ENCODE measurements at places on chromosomes 5 and 9.

GRCh38 chr5:88673253-88674105 lies 209.5 kb downstream of the MEF2C start:
- DNase-seq = no peak

- no peak for DNase-seq
These were observed 26.0 kb downstream of the SERINC5 start for GRCh38 chr5:80229902-80230255.

DNA sequence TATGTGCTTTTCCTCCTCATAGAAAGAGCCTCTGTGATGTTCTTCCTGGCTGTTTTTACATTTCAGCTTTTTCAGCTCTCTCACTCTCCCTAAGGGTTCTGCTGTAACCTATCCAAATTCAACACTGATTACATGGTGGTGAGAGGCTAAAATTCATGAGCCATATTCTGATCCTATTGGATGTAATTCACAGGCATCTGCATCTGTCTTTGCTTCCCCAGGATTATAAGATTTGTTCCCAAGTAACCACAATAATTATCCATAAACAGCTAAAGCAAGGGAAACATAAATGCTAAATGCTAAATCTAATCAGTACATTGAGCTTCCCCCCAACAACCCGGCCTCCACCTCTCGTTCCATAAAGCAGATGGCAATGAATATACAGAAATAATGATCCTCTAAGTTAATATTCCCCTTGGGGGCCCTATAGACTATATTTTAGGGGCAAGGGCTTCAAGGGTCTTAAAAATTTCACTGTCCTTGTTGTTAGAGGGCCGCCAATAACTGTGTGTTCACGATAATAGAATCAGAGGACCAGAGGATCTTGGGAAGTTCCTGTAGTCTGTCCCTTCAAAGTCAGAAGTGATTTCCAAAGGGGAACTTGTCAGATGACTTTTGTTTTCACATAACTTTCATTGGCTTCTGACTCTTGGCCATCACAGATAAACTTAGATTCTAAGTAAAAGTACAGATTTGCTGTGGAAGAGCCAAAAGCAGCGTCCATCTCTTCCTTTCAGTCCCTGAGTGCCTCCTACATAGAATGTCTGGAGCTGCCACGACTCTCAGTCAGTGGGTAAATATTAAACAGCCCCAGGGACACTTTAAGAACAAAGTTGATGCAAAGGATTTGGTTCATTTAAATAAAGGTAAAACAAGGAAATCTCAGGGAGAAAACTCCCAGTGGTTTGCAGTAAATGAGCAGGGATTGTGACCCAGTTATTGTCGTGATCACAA lies 125.6 kb downstream of the ALDH1A1 start:
- no peak for DNase-seq

DNA sequence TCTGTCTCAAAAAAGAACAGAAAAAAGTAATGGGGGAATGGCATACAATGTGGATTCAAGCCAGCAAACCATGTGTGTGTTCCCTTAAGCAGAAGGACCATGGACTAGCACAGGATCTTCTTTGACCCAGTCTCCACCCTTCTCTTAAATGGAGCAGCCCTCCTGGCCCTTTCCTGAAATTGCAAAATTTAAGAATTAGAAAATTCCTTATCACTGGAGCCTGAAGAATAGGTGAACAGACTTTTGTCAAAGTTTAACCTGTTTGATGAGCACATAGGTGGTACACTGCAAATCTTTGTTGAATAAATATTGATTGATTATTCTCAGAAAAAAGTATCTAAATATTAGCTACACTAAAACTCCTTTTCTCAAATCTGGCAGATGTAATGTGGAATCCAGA lies 12.6 kb downstream of the DMGDH start:
- DNase-seq = no peak

DNA sequence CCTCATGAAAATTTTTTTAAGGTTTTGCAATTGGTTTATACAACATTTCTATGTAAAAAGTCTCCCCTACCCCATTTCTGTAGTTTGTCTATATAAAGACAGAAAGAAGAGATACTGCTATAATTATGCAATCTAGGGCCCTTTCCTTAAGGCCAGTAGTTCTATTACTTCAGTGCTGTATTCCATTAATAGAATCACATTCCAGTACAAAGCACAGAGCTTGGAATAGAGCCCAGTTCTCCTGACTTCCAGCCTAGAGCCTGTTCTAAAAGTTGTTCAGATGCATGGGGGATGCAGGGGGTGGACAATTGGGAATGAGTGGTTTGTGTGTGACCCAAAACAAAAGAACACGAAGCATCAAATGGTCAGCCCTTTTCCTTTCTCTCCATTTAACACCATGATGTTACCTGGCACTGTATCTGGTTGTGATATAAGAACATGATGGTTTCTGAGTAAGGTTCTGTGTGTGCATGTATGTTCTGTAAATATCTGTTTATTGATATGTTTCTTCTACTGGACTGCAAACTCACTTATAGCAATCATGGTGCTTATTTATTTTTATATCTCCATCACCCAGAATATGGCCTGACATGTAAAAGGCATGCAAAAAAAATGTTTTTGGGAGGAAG lies 8.2 kb upstream of the GRAMD2B start:
- DNase-seq = no peak

- DNase-seq = no peak
These were observed 122.9 kb downstream of the BASP1 start for GRCh38 chr5:17340379-17340778.

GRCh38 chr5:173020154-173020581 lies 36.0 kb upstream of the CREBRF start:
- DNase-seq = no peak

GRCh38 chr5:52455920-52456319 lies 331.8 kb upstream of the ITGA1 start:
- no peak for DNase-seq

DNA sequence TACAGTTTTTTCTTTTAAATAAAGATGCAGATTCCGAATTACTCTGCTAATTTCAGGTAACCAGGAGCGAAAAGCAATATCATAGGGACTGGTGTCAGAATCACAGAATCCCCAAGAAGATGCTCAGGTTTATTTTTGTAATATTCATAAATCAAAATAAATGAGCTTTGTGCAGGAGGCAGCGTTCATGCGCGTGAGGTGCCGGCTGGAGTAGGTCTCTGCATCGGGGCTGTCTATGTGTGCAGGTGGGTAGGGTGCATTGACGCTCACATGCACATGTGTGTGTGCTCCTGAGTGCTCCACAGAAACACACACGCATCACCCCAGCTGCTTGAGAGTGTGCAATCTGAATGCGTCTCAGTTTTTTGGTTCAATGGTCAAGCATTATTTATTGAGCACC lies 226.4 kb downstream of the PBX3 start:
- no peak for DNase-seq

- DNase-seq = no peak
These were observed 27.1 kb upstream of the VCAN start for GRCh38 chr5:83444445-83444844.

DNA sequence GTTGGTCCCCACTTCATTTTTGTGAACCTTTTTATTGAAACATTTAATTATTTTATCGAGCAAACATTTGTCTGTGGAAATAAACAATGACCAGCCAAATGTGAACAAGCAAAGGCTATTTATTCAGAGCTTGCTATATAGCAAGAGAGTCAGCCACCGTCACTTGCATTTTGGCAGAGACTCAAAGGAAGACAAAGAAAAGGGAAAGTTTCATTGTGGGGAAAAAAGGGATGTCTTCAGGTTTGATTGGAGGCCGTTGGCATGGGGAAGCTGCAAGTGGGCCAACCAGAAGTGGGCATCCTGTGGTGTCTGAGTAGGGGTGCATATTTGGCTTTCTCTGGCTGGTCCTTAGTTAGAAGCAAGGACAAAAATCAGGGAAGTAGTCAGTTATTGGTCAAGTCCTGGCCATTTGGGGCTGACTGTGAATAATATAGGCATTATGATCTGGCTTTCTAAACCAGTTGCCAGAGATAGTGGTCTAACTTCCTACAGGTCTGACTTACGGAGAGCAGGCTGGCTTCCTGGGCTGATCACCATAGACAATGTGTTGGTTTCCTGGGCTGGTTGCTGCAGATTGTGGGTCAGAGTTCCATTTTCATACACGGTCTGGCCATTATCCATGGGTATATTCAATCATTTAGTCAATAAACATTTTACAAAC lies 16.6 kb downstream of the ENC1 start:
- DNase-seq = no peak

DNA sequence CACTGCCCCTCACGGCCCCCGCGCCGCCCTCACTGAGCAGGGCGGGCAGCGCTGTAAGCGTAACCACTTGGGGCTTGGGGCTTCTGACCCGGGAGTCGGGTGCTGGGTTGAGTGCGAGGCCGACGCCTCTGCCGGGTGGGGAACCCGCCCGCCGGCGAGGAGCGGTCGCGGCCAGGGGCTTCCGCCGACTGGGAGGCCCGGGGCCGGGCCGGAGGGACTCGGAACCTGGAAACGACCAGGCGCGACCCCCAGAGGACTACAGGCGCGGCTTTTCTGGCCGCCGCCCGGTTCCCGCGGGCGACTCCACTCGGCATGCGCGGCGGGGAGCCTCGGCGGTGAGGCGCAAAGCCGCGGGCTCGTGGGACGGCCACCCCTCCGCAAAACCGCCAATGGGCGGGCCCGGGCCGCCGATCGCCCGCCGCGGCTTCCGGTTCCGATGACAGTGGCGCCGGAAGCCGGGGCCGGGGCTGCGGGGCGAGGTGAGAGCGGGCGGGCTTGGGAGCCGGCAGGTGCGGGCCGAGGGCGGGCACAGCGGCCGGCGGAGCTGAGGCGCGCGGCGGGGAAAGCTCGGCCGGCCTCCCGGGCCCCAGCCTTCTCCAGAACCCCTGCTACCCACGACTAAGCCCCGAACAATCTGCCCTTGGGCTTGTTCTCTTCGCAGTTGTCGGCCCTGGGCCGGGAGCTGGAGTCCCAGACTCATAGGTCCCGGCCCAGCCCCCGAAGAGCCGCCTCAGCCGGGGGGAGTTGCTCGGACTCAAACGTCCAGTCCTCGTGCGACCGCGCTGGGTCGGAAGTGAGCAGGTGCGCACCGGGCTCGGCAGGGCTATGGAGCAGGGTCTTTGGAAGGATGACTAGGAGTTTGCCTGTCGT lies at the start of gene RMND5B:
TSS of gene RMND5B (plus strand) at position 439 of the 870 bp plus-strand sequence. CDS start 7,106 bp downstream, outside the sequence.
- DNase-seq = peak; percentile 49

DNA sequence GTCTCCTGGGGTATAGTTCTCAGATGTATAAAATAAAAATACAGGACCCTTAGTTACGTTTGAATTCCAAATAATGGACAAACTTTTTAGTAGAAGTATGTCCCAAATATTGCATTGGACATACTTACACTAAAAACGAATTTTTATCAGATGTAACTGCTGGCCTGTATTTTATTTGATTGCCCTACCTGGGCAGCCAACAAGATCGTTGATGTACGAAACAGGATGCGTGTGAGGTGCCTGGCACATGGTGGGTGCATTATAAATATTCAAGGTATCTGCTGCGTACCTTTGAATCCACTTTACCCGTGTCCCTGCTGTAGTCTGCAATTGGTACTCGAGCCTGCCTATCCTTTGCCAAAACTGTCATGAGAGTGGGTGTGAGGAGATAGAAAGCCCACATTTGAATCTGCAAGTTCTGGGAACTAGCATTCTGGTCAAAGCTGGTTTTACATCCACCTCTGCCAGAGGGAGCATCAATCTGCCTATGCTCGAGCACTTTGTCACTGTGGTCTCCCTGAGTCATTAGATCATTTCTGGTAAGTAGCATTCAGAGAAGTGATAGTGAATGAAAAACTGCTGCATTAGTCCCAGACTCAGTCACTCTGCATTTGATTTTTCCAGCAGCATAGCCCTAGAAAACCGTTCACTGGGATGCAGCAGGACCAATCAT lies 133.7 kb upstream of the IQGAP2 start:
- DNase-seq = no peak

- DNase-seq = no peak
These were observed 633.6 kb upstream of the FTMT start for GRCh38 chr5:121218086-121218485.

DNA sequence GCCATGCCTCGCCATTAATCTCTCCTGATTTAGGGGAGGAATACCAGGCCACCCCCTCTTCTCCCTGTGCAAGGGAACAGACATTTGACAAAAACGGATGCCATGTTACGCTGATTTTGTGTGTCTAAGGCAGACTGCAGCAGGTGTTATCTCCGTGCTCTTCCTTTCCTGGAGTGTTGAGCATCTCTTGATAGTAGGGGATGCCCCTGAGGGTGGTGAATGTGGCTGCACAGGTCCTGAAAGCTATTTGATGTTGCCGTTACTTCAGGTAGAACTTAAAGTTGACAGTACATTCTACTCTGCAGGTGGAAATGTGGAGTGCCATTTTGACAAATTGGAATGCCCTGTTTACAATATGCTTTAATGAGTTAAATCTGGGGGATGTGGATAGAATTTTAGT lies 21.5 kb downstream of the TENT4A start:
- no peak for DNase-seq

- no peak for DNase-seq
These were observed 101.8 kb downstream of the DOCK8 start for GRCh38 chr9:316382-316965.

GRCh38 chr9:99350461-99350860 lies 128.4 kb downstream of the SEC61B start:
- DNase-seq = no peak

DNA sequence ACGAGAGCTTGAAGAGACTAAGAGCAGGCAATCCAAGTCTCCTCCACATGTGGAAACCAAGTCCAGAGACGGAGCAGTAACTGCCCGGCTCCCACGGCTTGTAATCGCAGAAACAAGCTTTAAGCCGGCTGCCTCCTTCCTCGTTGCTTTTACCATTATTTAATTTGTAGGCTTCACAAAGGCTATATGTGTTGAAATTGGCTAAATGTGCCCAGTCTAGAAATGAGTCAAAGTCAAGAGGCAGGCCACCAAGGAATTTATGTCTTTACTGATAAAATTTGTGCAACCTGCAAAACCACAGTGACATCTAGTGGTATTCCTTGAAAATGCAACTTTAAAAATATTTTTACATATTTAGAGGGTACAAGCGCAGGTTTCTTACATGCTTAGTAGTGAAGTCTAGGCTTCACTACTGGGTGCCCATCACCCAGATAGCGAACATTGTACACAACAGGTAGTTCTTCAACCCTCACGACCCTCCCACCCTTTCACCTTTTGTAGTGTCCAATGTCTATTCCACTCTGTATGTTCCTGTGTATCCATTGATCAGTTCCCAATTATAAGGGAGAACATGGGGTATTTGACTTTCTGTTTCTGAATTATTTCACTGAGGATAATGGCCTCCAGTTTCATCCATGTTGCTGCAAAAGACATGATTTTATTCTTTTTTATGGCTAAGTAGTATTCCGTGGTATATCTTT lies 33.5 kb upstream of the EBF1 start:
- peak; percentile 2 for DNase-seq

DNA sequence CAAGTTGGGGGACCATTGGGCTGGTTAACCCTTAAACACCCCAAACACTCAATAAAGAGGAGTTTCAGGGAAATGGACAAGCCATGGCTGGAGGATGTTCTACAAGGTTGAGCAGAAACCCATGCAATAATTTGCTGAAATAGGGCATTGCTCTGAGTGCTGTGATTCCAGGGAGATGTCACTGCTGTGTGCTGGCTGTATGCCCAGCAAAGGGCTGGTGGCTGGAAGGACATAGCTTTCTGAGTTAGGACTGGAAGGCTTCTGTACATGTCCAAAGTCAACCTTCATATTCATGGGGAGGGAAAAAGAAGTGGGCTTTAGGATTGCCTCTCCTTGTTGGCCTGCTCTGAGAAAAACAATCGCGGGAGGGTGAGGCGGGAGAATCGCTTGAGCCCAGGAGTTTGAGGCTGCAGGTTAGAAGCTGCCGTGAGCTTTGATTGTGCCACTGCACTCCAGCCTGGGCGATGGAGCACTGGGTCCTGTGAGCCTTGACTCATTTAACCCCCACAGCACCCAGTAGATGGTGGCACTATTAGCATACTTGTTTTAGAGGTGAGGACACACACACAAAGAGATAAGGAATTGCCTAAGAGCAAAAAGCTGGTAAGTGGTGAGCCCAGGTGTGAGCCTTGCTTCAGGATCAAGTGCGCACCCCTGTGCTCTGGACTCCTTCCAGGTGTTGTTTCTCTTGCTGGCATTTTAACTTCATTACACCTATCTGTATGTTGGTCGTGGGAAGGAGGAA lies 20.4 kb downstream of the IL12B start:
- no peak for DNase-seq
